ENCODE measurements at places on chromosomes 5 and 9.
A peak's percentile ranks its signal among the peaks of the same experiment; 100 is the strongest.

DNA sequence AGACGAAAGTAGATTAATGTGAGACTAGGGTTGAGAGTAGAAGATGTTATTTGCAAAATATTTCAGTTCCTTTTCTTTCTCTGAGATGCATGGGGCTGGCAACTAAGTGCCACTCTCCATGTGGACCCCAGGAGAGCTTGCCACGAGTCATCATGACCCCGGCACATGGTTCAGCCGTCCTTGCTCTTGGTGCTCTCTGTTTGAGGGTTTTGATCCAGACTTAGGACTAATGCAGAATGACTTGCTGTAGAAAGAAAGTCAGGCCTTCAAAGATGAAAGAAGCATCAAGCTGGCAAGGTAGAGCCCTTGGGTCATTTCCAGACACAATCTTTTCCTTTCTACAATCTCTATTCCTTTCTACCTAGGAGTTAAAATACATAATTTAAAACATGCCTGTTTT is 84.7 kb downstream of the RASGRF2 start:
- DNase-seq, result no peak

DNA sequence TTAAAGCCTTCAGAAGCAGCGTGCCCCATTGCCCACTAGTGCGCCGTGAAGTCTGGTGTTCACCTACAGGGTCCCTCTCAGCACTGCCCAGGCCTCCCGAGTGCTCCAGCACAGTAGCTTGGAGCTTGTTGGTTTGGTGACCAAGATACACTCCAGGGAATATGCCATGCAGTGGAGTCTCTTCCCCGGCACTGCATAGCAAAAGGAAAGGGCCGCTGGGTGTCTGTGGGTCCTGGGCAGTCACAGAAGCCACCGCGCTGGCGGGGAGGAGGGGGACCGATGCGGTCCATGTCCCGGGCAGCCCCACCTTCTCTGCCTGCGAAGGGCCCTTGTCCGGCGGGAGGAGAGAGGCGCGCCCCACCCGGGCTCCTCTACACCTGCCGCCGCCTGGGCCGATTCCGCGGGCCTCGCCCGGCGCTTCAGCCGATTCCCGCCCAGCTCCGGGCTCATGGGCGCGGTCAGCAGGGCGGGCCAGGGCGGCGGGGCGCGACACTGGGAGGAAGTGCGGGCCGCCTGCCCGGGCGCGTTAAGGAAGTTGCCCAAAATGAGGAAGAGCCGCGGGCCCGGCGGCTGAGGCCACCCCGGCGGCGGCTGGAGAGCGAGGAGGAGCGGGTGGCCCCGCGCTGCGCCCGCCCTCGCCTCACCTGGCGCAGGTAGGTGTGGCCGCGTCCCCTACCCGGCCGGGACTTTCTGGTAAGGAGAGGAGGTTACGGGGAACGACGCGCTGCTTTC is at the start of gene SYK:
TSS of gene SYK (plus strand) at position 579 of the 732 bp plus-strand sequence. CDS start 42,080 bp downstream, outside the sequence.
- DNase-seq, result no peak

DNA sequence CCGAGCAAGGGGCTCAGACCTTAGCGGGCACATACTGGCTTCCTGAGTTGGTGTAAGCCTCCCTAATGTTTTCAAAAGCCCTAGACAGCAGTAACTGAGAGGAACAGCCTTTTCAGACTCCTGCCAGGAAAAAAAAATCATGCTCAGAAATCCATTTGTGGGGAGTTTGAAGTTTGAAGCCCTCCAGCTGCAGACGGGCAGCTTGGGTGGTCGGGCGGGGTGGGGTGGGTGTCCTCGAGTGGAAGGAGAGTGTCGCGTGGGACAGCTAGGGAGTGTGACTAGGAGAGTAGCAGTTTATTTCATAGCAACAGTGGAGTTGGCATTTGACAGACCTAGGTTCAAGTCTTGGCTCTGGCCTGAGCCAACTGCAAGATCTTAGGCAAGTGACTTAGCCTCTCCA is 90.7 kb upstream of the PITX1 start:
- DNase-seq, result no peak

DNA sequence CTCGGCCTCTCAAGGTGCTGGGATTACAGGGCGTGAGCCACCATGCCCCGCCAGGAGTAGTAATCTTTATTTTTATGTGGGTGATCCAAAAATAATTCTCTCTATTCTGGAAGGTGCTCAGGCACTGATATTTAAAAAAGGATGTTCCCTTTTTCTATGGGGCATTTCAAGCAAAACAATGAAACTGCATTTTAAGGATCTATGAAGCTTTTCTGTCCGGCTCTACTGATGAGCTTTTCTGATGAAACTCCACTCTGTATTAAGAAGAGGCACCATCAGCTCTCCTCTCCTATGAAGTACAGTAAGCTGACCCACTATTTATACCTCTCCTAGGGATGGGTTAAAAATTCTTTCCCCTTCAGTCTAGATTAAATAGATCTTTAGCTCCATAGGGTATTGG is 7.4 kb downstream of the ADAM19 start:
- no peak for DNase-seq

- no peak for DNase-seq
Measured at GRCh38 chr9:89522959-89523285, 25.0 kb upstream of the SEMA4D start.

DNA sequence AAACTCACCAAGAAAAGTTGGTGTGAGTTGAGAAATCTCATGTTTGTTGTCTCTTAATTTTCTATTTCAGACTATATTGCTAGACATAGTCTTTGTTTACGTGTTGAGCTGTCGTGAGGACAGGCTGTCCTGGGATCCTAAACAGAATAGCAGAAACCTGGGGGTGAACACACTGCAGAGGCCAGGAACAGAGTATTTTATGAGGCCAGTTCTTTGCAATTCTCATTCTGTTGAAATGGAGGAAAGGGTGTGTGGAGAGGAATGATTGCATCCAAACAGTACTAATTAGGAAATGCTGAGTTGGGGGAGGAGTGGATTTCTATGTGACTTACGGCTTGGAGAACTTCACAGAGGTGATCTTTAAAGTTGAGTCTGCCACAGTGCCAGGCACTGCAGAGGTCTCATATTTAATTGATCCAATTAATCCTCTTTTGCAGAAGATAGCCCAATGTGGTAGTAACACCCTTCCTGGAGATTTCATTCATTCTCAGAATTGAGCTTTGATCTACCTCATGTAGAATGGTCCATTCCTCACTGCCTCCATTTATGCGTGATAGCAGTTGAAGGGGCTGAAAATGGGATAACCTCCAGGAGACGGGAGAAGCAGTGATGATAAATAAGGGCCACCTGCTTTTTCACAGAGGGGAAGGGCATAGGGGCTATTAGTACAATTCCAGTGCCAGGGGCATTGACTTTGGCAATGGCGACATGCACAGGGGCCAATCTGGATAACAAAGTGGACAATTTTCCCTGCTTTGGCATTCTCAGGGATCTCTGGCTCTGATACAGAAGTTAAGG is 84.7 kb upstream of the TNFAIP8 start:
- DNase-seq, result no peak

- DNase-seq, result no peak
Measured at GRCh38 chr5:141825791-141826560, 52.2 kb downstream of the PCDH1 start.

DNA sequence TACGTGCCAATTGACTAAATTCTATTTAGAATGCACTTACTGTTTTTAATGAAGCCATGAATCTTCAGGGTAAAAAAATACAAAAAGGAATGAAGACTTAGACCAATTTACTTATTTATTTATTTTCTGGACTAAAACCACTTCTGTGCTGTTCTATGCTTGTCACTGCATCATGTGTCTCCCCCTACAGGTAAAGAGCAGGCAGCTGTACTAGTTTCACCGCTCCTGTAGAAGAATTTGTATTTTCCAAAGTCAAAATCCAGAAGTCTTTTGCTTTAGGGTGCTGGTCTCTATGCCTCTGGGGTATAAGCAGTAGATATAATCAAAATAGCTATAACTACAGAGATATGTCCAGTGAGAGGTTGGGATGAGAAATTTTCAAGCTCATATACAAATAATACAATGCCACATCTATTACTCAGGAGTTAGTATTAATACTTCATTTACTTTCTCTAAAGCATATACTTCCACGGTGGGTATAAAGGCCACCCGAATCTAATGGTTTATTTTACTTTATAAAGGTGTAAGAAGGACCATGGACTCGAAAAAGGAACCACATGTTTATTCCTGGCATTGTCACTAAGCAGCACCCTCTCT is 591.5 kb downstream of the RAB3C start:
- DNase-seq, result peak; percentile 26

DNA sequence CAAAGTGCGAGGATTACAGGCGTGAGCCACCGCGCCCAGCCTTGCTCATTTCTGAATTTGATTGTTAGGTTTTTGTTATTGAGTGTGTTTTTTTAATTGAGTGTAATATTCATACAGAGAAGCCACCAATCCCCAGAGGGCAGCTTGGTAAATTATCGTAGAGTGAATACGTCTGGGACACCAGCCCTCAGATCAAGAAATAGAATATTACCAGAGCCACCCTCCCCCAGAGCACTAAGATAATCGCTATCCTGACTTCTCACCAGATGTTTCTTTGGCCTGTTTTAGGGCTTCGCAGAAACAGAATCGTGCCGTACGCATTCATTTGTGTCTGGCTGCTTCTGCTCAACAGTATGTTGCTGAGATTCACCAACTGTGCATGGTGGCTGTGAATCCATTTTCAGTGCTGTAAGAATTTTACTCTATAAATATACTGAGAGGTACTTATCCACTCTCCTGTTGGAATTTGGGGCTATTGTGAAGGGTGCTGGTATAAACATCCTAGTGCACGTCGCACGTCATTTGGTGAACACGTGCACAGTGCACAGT is 37.8 kb upstream of the RUFY1 start:
- no peak for DNase-seq

DNA sequence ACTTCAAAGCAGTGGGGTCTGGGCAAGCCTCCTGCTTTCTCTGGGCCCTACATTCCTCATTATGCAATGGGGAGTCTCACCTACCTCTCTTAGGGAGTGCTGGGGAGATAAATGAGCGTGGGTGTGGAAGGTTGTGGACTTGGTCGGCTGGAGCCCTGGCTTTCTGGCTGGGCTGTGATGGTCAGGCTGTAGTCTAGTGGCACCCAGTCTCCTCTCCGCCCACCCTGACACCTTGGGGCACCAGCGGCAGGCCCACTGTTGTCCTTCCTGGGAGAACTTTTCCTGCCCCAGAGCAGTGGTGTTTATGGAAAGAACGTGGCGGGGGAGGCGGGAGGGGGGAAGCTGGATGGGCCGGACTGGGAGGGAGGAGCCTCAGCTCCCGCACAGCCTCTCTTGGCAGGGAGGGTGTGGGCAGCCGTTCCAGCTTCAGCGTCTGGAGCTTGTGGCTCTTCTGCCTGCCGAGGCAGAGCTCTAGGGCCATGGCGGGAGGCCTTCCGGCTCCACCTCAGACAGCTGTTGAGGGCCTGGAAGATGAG is 4.1 kb downstream of the PTGS1 start:
- no peak for DNase-seq

DNA sequence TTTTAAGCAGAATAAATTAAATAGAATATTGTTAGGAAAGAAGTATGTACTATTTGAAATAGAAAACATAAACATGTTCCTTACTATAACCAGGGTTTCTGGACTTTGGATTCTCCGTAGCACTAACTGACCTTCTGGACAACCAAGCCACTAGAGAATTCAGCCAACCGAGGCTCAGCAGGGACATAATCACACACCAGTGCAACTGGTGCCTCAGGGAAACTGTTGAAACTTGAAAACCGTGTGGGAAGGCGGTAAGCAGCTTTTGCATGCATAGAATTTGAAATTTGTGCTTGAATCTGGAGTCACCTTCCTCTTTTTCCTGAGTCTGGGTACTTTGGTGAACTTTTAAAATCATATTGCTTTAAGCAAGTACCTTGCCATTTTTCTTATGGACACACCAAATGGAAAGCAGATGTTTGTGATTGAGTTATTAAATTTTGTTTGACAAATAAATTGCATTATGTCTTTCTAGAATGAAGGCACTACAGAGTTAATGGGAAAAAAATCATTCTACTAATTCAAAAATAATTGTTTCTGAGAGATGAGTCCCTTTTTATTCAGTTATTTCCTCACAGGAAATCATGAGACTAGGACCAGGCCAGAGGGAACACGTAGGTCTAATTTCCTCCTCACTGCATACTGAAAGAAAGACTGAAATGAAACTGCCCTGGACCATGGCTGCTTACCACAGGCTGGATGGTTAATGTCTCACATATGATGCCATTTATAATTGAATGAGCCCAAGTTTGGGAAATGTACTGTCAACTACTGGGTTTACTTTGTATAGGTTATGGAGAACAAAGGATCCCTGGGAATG is 20.6 kb upstream of the SCAMP1 start:
- DNase-seq, result no peak

GRCh38 chr5:59055745-59056448 is 473.0 kb downstream of the RAB3C start:
- DNase-seq, result no peak

- DNase-seq, result no peak
Measured at GRCh38 chr5:37851305-37851704, 11.5 kb upstream of the GDNF start.

DNA sequence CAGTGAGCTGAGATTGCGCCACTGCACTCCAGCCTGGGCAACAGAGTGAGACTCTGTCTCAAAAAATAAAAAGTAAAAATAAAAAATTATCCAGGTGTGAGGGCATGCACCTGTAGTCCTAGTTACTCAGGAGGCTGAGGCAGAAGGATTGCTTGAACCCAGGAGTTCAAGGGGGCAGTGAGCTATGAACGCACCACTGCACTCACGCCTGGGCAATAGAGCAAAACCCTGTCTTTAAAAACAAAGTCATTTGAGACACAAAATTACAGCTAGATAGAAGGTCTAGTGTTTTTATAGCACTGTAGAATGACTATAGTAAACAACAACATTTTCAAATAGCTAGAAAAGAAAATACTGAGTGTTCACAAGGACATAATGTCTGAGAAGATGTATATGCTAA is 16.4 kb downstream of the IL4 start:
- no peak for DNase-seq

DNA sequence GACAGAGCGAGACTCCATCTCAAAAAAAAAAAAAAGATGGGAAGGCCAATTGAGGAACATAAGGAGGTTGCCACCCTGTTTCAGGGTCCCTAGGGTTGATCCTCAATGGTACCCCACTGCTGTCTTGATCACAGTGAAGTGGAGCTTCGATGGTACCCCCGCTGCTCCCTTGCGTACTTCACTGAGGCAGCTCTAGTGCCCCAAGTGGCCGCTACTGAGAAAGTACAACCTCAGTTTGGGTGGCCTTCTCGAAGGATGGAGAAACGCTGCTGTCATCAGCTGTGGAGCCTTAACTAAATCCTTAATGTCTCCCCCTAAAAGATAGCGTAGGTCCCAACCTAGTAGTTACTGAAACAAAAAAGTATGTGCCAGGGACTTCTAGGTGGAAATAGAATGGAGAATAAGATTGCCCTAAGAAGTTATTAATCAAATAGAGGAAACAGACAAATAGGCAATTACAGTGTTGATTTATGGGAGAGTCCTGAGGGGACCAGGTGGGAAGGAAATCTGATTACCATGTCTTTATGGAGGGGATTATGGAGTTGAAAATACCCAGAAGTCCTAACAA is 6.3 kb downstream of the TESK1 start:
- peak; percentile 50 for DNase-seq

DNA sequence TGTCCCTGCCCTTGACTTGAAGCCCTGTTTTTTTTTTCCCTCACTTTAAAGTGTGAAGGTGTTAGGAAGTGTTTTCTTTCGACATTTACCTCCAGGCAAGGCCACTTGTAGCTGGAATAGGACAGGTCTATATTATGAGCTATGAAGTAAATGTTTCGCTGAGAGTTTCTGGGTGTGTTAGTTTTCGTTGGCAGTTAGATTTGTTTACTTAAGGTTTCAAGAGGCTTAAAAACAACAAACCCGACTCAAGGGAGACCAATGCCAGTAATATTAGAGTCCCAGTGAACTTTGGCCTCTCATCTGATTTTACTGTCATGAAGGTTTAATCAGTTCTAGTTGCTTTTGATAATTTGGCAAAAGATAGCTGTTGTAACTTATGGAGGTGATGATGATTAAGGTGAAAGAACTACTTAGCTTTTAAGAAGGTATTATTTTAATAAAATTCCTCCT is 25.2 kb downstream of the OCLN start:
- DNase-seq, result no peak
